BJ (cell line): ENCODE measurements at places on chromosomes 2 and 18.

- DNase-seq = no peak
These were observed 165.8 kb downstream of the RPIA start for GRCh38 chr2:88857274-88857741.

DNA sequence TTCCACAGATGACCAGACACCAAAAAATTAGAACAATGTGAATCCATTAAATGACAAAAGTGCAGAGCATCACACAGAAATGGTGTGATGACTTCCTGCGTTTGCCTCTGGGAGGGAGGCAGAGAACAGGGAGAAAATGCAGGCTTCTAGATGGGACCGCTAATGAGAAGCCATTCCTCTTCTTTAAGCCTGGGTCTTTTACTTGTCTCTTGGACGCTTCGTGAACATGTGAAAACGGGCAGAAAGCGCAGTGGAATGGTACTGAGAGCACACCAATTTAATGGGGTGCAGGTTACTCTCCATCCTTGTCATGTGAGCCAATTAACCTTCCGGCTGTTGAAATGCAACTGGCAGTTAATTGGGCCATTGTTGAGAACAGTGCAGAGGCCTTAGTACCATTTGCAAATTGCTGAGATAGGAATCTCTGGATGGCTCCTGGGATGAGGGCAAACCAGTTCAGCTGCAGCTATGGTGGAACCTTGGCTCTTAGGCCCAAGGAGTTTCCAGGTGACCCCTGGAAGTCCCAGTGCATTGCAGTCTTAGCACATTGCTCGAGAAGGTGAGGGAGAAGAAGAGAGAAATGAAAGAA is 210.4 kb upstream of the CXCR4 start:
- DNase-seq = no peak

DNA sequence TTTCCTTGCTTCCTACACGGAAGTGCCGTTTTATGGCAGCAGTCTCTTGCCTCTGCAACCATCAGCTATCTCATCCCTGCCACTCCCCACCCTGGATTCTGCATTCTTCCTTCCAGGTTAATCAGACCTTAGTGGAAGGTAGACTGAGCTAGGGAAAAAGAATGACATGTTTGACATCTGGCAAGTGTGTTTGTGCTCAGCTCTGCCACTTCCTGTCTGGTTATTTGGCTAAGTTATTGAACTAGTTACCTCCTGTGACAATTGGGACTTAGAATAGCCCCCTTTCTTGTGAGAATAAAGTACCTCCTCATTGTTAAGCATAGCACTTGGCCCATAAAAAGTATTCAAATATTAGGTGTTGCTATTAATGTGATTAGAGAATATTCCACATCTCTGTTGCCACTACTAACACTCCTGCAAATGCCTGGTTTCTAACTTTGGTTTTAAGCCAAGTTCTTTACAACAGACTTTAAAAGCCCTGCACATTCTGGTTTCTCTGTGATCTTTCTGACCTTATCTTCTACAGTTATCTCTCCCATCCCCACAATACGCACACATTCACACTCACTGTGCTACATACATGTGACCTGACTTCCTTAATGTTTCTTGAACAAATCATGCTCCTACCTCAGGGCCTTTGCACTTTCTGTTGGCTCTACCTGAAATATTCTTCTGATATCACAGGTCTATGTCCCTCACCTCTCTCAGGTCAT is 10.8 kb upstream of the MAPRE2 start:
- no peak for DNase-seq

- DNase-seq = no peak
These were observed 5.4 kb downstream of the ITGAV start for GRCh38 chr2:186595219-186595618.

GRCh38 chr2:155250800-155251199 is 552.3 kb downstream of the KCNJ3 start:
- no peak for DNase-seq

DNA sequence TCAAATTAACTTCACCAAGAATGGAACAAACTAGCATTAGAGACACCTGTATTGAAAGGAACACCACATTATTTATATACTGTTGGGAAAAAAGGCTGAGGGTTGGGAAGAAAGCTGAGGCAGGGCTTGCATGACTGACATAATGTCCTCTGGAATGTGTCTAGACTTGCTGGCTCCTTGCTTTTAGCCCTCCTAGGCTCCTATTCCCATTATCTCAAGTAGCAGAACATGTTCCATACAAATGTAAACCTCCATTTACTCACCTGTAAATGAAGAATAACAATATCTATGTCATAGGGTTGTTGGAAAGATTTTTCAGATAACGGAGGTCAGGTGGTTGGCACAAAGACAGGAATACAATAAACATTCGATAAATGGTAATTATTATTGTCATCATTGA is 976 bp upstream of the ACADL start:
- DNase-seq = no peak

DNA sequence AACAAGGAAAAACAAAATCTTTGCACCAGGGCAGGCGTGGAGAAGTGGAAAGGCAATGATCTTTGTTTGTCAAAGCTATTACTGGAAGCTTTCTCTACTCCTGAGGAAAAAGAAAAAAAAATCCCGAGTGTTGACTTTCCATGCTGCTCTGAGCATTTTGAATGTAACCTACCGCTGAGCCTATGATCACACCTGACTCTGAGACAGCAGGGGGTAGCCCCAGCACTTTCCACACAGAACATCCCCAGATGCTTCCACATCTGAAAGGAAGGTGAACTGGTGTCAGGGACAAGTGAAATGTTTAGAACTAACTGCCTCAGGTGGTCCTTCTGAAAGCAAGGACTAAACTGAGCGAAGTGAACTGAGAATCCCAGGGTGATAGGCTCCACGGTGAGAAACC is 1315.1 kb upstream of the DDX18 start:
- DNase-seq = no peak
